ENCODE measurements at places on chromosomes 6 and 20. TPM values are rescaled to one million over a fixed set of nuclear protein-coding genes. Genes with fewer than 3 reads are reported as not detected.

Gene CLDN20
- not detected for total RNA-seq

Gene B3GALT4
- total RNA-seq = 4.0 TPM

Gene ADAM33
- total RNA-seq = not detected

Gene FARS2
- 19.3 TPM for total RNA-seq

Gene COQ3
- total RNA-seq = 3.0 TPM

DNA sequence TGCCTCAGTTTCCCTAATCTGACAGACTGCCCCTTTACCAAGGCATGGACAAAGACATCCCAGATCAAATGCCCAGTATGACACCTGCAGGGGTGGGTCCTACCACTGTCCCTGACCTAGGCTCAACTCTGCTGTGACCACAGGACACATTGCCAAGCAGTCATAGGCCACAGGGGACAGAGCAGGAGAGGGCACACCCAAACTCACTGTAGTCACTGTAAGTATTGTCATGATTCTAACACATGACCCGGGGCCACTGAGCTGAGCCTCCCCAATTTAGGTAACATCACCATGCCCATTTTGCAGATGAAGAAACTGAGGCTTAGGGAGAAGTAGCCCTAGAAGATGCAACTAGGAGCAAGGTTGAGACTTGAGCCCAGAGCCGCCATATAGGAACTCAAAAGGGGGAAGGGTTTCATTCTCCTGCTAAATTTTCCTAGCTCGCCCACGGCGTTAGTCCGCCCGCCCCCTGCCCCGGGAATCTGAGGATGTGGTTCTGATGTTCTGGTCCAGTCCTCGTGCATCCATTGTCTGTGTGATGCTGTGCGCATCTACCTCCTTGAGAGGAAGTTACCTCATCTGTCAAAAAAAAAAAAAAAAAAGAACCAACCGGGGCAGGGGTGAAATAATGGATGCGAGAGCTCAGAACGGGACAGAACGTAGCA, 44.8 kb downstream of the PMEPA1 start:
- no peak for ATAC-seq

DNA sequence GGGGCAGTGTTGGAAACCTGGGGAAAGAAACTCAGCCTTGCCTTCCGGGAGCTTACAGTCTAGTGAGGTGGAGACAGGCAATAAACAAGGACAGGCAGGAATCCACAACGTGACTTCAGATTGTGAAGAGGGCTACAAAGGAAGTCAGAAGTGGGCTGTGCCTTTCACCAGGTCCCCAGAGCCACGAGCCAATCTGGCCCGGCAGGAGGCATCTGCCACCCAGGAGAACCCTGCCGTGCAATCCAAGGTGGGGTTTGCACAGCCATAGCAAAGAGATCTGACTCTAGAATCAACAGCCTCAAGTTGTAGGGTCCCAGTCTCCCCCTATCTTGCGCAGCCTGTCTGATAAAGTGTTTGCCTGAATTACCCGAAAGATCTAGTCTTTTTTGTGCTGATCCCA, 5.5 kb downstream of the SLC32A1 start:
- ATAC-seq = no peak

- no peak for ATAC-seq
Measured at GRCh38 chr20:2919518-2920245, 46.4 kb downstream of the PTPRA start.

GRCh38 chr20:42402455-42402854, 784.3 kb upstream of the CHD6 start:
- no peak for ATAC-seq

DNA sequence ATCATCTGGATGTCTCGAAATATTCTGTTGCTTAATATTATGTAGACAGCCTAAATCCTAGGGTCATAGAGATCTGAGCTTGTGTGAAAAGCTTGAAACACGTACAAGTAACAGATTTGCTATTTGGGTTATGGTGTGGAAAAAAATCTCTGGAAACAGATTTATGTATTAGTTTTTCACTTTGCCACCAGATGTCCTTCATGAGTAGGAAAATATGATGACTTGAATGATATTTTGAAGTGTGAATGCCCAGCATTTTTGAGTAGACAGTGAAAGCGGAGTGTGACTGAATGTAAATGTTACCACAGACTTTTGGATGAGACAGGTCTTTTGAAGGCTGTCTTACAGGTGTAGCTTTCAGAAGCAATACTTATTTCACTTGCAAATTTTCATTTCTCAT, 4.2 kb upstream of the BMP6 start:
- ATAC-seq = no peak

- no peak for ATAC-seq
Measured at GRCh38 chr6:90343576-90343975, 46.9 kb upstream of the BACH2 start.

- ATAC-seq = no peak
Measured at GRCh38 chr6:143562143-143562542, 50.6 kb upstream of the FUCA2 start.

DNA sequence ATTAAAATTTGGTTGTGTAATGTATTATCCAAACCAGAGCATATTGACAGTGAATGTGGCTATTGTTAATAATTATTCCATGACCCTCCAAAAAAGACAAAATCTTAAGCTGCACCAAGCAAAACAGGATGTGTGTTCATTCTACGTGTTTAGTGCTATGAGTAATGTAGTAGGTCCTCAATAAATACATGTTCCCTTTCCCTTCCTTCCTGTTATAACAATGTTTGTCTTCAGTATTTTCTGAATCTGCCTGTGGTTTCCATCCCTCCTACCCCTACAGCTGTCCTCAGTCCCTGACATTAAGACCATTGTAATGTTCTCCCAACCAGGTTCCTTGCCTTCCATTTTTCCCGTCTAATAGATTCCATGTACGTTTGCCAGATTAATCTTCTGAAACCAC, 163.8 kb downstream of the AIG1 start:
- ATAC-seq = no peak

- ATAC-seq = peak; percentile 31
Measured at GRCh38 chr20:19692685-19693119, 65.4 kb upstream of the RIN2 start.

DNA sequence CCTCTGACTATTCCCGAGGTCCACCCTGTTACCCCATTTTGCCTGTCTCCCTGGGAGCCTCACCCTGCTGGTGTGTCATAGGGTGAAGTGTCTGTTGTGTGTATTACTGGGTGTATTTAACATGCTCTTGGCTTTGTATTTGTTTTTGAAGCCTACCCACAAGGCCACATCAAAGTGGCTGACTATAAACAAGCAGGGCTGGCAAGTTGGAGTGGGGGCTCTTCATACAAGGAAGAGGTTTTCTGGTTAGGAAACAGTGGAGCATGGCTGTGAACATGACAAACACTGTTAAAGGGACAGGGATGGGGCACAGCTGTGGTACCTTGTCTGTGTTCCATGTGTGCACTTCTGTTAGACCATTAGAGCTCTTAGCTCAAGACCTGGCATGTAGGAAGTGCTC, 26.3 kb downstream of the HECA start:
- ATAC-seq = peak; percentile 66

DNA sequence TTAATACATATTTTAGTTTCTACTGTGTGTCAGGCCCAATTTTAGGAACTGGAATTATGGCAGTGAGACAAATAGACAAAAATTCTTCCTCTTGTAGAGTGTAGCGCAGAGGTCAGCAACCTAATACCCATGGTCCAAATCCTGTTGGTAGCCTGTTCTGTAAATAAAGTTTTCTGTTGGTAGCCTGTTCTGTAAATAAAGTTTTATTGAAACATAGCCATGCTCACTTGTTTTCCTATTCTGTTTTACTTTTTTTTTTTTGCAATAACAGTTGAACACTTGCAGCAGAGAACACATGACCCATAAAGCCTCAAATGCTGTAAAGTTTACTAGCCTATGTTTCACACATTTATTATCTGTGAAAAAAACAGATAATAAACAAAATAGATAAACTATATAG, 87.9 kb downstream of the SCAF8 start:
- ATAC-seq = no peak

GRCh38 chr6:85537055-85537494, 56.6 kb downstream of the SNX14 start:
- ATAC-seq = no peak

GRCh38 chr6:21489826-21490225, 103.7 kb upstream of the SOX4 start:
- no peak for ATAC-seq

Data from activated T-helper 17 cell treated with anti-CD3 and anti-CD28 coated beads, Interleukin-2, amount 50 U/mL, for 72 hours (primary cell).